ENCODE measurements at places on chromosomes 2 and 18. TPM values are rescaled to one million over a fixed set of nuclear protein-coding genes. Genes with fewer than 3 reads are reported as not detected.

The CNDP1 gene
- total RNA-seq: not detected

The MAB21L4 gene
- total RNA-seq: not detected

The RAB6C gene
- total RNA-seq: 0.10 TPM

The CSRNP3 gene
- under 0.01 TPM for total RNA-seq

All from mononuclear cell (primary cell).